ENCODE measurements at places on chromosomes 6 and 20. TPM values are rescaled to one million over a fixed set of nuclear protein-coding genes. Genes with fewer than 3 reads are reported as not detected.
A peak's percentile ranks its signal among the peaks of the same experiment; 100 is the strongest.

Gene SLC22A16
- not detected for total RNA-seq

Gene SRMS
- not detected for total RNA-seq

Gene HLA-DQA2
- total RNA-seq = 0.71 TPM

Gene TMEM14A
- total RNA-seq = 3.4 TPM

Gene NKAPL
- total RNA-seq = not detected

Gene PLAGL1
- 1.0 TPM for total RNA-seq

DNA sequence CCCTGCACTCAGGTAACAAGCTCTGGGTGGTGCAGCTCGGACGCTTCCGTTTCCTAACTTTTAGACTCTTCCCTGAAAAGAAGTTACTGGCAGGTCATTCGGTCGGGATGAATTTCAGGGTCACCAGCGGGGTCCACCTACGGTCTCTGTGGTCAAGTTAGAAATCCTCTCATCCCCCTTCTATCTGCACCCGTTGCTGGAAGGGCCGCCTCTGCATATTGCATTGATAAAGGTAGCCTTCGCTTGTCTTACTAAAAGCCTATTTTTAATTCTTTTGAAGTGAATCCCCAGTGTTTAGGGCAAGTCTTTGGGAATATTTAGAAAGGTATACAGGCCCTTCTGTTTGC, 47.3 kb downstream of the LRRN4 start:
- no peak for DNase-seq

- no peak for DNase-seq
Observed at GRCh38 chr6:79717989-79718388, 86.9 kb downstream of the SH3BGRL2 start.

DNA sequence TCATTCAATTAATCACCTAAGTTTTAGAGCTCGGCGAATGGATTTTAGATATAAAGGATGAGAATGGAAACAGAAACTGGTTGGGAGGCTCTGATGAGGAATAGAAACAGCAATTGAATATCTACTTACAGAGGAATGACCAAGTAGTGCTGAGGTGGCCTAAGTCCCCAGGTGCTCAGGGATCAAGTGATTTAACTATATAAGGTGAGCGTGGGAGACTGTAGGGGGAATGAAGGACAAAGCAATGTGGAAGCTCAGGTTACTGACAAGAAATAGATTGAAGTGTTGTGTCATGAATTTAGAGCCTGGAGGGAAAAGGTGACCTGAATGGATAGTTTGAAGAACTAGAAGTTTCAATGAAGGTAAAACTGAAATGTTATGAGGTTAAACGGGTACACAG, 495.4 kb upstream of the SOX4 start:
- no peak for DNase-seq

GRCh38 chr6:35489995-35490791, 6.7 kb downstream of the TEAD3 start:
- DNase-seq = no peak

- no peak for DNase-seq
Observed at GRCh38 chr6:158068893-158069799, 87.5 kb downstream of the SYNJ2 start.

DNA sequence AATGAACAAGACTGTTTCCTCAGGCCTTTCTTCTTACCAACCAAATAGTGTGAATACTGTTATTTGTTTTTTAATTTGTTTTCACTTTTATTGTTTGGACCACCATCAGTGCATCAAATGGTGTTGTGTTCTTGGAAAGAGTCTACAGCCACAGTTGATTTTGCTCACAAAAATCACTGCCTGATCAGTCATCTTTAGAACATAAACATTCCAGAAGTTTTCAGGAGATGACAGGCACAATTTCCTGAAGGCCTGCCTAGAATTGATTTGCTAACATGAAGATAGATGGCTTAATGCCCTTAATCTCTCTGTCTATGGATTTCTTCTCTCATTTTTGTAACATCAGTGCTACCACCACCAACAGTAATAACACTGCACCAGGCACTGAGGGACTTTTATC, 13.5 kb downstream of the IL22RA2 start:
- no peak for DNase-seq

DNA sequence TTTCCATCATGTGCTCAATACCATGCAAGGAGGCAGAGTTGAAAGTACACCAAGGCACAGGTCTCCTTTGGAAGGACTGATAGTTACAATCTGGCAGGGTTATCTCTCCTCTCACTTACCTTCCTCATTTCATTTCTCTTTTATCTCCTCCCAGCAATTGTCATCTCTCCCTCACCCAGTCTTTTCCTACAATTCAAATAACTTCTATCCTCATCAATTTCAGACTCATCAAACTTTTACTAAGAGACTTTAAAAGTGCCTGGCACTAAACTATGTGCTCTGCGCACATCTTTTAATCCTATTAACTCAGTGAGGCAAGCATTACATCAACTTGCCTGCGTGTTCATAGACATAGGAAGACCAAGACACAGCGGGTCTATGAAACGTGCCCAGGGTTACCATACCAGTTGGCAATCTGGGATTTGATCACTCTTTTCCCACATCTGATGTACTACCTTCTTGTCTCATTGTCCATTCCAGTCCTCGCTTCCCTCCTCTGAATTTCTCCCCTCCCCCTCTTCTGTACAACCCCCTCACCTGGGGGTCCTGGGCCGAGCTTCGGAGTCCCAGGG, 1.2 kb downstream of the VARS1 start:
- no peak for DNase-seq

GRCh38 chr20:24470746-24471582, 1.5 kb downstream of the SYNDIG1 start:
- no peak for DNase-seq

GRCh38 chr20:44135012-44135412, 52.0 kb downstream of the JPH2 start:
- DNase-seq = no peak

GRCh38 chr20:13021205-13021970, 12.6 kb downstream of the SPTLC3 start:
- DNase-seq = no peak

GRCh38 chr20:9035126-9035525, 33.8 kb upstream of the PLCB4 start:
- DNase-seq = no peak

DNA sequence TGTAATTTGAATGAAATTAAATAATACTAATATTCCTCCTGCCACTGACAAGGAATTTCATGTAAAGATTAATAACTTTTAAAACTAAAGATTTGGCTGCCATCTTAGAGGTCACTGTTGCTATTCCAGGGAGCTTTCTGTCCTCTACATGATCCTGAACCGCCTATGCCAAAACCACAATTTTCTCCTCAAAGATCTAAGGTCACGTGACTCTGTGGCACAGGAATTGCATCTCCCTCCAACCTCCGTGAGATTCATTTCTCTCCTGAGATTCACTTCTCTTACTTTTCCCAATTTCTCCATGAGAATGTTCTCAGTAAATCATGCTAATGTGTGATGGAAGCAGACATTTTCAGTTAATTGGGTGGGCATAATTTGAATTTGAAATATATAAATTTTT, 379.6 kb upstream of the TSHZ2 start:
- no peak for DNase-seq

DNA sequence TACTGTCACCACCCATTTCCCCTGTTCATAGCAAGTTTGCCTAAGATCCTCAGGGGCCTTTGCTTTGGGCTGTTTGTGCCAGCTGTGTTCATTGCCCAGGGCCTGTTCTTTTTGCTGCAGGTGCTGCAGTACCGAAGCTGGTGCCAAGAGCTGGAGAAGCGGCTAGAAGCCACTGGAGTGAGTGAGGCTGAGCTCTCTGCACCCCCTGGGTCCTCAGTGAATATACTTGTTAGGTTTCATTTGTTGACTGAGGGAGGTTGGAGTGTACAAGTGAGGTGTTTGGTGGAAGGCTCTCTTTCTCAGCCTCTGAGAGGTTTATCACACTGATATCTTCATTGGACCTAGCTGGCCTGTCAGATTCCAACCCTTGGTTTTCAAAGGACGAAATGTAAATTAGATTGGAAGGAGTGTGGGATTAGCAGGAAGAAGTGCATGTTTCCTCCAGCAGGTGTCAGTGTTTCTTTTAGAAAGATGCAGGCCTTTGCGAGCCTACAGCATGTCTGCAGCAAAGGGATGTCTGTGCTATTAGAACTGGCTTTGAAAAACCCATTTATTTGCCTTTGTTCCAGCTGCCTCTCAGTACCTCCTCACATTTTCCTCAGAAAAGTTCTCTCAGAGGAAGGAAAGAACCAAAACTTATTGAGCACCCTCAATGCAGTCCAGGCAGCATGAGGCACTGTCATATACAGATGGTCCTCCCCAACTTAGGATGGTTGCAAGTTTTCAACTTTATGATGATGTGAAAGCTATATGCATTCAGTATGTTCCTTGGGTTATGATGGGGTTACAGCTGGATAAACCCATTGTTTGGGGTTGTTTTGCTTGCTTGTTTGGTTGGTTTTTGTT, 8.3 kb downstream of the CEP250 start:
- DNase-seq = peak; percentile 48

All from CD4-positive, alpha-beta T cell (primary cell).